Germinal center (tissue), 1 donor: ENCODE measurements at places on chromosomes 16 and 17.

- DNase-seq: no peak
These were observed 664 bp downstream of the HBQ1 start for GRCh38 chr16:180681-181564.

DNA sequence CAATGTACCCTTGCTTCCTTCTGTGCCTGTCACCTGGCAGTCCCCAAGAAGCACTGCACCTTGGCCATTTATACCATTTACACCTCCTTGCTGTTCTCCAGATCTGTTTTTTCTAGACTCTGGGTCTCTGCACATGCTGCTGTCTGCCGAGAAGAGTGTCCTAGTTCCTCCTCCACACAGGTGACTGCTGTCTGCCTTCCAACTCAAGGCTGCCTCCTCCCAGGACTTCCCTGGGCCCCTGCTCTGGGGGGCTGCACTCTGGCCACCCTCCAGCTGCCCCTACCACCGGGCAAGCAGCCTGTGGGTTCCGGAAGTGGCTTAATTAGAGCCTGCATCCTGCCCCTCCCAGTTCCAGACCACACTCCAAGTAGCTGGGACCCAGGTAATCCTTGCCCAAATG is 5.7 kb upstream of the LIMD2 start:
- no peak for DNase-seq

- no peak for DNase-seq
These were observed at the start of gene FOXL1 for GRCh38 chr16:86578061-86578599. FOXL1 (plus strand) TSS chr16:86578549; CDS start chr16:86578724, 175 bp downstream.

- no peak for DNase-seq
These were observed 37.7 kb downstream of the LYRM9 start for GRCh38 chr17:27855454-27855853.

GRCh38 chr16:30523768-30524574 is 2.4 kb downstream of the ZNF768 start:
- DNase-seq: no peak

DNA sequence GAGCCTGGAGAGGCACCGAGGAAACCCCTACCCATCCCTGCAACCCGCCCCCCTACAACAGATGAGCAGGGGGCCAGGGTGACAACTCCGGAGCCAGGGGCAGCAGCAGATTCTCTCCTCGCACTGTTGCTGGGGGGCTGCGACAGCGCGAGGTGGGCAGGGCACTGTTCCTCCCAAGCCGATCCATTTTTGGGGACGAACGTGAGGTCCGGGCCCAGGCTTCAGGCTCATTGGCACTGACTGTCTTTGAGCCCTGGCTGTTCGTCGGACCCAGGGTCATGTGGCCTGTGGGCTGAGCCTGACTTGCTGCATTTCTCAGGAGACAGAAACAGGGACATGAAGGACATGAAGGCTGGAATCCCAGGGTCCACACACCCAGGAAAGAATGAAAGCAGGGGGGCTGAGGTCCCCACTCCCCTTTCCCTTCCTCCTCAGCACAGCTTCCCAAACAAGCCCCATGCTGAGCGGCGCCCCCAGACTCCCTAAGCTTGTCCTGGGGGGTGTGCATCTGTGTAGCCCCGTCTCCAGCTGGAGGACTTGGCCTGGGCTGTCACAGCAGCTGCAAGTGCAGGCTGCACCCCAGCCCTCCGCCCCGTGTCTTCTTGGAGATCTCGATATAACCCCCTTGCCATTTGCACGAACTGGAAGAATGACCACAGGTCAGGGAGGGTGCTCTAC is 18.7 kb downstream of the CEP295NL start:
- DNase-seq: no peak
